ENCODE measurements at places on chromosomes 5 and 9.

DNA sequence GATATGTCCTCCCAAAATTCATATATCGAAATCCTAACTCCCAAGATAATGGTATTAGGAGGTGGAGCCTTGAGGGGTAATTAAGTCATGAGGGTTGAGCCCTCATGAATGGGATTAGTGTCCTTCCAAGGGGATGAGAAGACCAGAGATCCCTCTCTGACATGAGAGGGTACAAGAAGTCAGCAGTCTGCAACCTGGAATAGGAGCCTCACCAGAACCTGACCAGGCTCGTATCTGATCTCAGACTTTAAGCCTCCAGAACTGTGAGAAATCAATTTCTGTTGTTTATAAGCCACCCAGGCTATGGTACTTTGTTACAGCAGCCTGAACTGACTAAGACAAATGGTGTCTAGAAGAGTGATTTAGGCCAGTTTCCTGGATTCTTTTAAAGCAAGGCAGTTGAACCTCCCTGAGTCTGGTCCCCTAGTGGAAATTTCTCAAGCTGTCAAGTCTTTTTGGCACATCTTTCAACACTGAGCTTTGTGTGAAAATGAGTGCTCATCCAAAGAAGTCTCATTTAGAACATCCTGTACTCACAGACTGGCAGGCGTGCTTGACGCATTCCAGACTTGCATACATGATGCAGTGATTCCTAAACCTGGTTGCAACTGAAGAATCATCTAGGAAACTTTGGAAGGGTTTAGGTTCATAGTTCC, 254.8 kb upstream of the PPP1R2B start:
- no peak for DNase-seq

GRCh38 chr5:91956738-91957137, 573.6 kb upstream of the ARRDC3 start:
- no peak for DNase-seq

GRCh38 chr5:149486726-149487635, 64.3 kb downstream of the CSNK1A1 start:
- DNase-seq: no peak

GRCh38 chr5:56429110-56429561, 196.0 kb upstream of the ANKRD55 start:
- no peak for DNase-seq

DNA sequence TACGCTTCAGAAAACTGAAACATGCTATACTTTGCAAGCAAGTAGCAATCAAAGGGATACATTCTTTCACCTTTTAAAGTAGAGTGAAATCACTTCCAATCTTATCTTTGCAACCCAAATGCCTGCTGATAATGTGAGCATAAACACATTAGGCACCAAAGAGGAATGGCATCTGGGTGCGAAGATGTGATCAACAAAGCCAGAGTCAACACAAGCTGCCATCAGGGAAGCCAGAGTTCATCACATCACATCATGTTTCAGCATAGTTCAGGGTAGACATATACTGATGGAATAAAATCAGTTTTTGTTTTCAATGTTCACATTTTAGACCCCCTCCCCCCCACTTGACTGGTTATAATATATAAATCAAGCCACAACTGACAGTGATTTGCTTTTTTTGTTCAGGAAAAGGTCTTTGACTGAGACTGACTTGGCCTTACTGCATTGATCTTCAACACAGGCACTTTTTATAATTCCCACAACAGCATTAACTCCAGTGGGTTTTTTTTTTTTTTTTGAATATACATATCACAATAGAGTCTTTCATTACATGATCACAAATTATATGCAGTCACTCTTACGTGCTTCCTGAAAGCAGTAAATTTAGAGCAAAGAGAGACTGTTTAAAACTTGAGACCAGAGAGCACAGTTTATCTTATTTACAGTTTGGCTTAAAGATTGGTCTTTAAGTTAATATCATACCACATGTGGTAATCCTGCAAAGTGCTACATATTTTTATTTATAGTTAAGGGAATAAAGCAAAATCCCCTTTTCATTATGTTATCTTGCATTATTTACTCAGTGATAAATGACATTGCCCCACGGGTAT, 20.3 kb downstream of the AOPEP start:
- DNase-seq: no peak

DNA sequence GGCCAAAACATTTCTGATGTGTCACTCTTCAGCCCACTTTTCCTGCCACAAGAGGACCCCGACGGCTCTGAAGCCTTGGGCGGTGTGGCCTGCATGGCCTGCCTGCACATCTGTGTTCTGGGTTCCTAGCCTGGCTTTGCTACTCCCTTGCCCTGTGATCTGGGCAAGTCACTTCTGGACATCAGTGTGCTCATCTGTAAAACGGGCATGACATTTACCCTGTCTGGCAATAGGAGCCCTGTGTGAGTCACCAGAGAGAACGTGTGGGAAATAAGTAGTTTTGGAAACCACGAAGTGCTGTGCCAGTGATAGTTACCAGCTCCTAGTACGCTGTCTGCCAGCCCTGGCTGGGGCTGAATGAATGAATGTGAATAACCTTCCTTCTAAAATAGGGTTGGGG, 90.8 kb downstream of the MACROH2A1 start:
- no peak for DNase-seq

DNA sequence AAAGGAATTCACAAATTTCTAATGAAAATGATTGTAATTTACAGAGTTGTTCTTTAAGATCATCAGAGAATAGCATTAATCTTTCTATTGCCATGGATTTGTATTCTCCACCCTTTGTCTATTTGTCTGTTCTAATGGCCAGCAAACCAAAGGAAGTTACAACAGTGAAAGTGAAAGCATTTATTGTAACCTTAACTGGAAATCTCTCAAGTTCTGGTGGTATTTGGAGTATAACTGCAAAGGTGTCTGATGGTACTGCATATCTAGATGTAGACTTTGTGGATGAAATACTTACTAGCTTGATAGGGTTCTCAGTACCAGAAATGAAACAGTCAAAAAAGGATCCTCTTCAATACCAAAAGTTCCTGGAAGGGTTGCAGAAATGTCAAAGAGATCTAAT, 21.7 kb downstream of the RMI1 start:
- no peak for DNase-seq

DNA sequence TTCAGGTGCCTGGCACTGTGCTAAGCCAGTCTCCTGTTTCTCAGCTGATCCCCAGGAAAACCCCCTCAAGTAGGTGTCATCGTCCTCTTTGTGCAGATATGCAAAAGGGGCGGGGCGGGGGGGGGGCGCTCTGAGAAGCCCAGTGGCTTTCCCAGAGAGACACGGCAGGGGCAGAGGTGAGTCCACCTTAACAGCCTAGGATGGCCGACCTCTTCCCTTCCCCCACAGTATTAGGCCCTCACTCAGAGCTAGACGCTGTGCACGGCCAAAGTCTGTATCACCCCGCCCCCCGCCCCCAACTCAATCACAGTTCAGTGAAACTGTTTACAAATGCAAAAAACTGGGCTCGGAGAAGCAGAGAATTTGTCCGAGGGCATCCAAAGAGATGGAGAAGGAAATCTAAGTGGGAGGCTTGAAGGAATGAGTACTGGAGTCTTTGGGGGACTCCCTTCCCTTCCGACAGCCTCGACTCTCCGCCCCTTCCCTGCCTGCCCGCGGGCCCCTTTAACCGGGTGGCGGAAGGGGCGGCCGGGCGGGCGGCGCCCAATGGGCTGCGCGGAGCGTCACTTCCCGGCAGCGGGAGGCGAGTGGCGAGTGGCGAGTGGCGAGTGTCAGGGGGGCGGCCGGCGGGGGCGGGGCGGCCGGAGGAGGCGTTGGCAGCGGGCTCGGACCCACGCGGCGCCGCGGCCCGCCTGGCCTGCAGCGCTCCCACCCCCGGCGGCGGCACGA, at the start of gene ERGIC1:
Gene ERGIC1 (plus strand): TSS at position 566 of the 729 bp plus-strand sequence. CDS start 163 bp downstream, at position 729.
- peak; percentile 72 for DNase-seq

DNA sequence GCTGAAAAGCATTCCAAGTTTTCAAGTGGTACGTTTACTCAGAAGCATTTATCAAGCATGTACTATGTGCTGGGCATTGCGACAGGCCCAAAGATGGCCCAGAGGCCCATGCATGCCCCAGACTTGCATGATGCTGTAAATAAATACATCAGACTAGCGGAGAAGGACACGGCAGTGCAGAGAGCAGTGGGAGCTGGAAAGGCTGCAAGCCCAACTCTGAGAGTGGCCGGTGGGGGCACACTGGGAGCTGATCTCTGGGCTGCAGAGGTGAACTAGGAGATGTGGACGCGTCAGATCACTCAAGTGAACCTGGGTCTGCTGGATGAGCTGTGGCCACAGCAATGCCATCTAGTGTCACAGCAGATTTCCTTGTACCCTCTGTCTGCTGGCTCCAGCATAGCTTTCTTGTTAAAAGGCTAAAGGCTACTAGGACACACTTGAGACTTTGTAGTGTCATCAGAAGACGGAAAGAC, 246.9 kb downstream of the FANCC start:
- DNase-seq: no peak

DNA sequence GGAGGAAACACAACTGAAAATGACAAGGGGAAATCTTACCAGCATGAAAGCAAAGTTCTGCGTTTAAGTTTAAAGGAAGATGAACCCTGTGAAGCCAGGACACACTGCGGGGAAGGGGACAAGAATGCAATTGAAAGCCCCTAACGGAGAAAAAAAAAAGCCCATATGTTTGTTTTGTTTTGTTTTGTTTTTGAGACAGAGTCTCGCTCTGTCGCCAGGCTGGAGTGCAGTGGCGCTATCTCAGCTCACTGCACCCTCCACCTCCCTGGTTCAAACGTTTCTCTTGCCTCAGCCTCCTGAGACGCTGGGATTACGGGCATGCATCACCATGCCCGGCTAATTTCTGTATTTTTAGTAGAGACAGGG, 2.9 kb downstream of the STK10 start:
- DNase-seq: no peak

DNA sequence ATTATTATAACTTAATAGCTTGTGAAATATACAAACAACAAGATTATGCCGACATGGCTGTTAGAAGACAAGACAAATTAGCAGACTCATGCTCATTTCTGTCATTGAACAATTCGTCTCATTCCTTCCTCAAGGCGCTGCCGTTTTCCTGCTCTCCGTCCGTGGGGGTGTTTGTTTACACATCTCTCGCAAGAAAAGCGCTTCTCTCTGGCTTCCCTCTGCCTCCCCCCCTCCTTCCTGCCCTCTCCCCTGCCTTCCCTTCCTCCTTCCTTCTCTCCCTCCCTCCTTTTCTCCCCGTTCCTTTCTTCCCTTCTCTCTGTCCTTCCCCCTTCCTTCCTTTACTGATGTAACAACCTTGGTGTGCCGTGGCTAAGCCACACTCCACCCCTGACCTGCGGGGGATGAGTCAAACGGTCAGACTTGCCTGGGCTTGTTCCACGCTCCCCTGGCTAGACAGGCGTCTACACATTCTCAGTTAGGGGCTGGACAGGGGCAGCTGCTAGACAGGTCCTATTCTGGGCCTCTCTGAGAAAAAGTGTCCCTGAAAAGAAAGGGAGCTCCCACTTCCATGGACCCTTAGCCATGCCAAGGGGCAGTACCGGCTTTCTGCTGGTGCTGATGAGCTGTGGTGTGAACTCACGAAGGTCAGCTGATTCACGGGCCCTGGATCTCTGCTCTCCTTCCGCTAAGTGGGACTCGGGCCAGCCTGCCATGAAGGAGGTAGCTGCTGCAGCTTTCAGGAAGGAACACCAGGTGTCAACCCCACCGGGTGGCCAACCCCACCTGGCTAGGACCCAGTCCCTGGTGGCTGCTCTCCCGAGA, 32.0 kb upstream of the SPTLC1 start:
- peak; percentile 40 for DNase-seq

- DNase-seq: no peak
These were observed 186.7 kb downstream of the C9orf50 start for GRCh38 chr9:129434187-129434586.

DNA sequence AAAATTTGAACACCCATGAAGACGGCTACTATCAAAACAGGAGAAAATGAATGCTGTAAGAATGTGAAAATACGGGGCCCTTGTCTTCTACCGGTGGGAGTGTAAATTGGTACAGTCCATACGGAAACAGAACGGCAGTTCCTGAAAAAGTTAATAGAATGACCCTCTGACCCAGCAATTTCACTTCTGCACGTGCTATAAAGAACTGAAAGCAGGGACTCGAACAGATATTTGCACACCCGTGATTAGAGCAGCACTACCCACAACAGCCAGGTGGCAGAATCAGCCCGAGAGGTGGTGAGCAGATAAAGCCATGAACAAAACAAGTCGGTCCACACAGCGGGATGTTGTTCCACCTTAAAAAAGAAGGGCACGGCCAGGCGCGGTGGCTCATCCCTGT, 22.6 kb upstream of the SLC12A7 start:
- DNase-seq: no peak

GRCh38 chr5:43231977-43232376, 40.0 kb downstream of the NIM1K start:
- DNase-seq: no peak

DNA sequence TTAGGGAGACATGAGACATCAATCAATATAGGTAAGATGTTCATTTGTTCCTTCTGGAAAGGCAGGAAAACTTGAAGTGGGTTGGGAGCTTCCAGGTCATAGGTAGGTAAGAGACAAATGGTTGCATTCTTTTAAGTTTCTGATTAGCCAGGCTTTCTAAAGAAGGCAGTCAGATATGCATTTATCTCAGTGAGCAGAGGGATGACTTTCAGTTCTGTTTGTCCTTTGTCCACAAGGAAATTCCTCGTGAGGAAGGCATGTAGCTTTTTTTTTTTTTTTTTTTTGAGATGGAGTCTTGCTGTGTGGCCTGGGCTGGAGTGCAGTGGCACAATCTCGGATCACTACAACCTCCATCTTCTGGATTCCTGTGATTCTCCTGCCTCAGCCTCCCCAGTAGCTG, 155.3 kb upstream of the ABCA1 start:
- no peak for DNase-seq

- DNase-seq: no peak
These were observed 200.9 kb downstream of the SLIT3 start for GRCh38 chr5:169099801-169100734.

- DNase-seq: no peak
These were observed 44.9 kb upstream of the MAST4 start for GRCh38 chr5:66551338-66551737.

GRCh38 chr9:127945942-127946341, 8.3 kb upstream of the DPM2 start:
- DNase-seq: no peak

DNA sequence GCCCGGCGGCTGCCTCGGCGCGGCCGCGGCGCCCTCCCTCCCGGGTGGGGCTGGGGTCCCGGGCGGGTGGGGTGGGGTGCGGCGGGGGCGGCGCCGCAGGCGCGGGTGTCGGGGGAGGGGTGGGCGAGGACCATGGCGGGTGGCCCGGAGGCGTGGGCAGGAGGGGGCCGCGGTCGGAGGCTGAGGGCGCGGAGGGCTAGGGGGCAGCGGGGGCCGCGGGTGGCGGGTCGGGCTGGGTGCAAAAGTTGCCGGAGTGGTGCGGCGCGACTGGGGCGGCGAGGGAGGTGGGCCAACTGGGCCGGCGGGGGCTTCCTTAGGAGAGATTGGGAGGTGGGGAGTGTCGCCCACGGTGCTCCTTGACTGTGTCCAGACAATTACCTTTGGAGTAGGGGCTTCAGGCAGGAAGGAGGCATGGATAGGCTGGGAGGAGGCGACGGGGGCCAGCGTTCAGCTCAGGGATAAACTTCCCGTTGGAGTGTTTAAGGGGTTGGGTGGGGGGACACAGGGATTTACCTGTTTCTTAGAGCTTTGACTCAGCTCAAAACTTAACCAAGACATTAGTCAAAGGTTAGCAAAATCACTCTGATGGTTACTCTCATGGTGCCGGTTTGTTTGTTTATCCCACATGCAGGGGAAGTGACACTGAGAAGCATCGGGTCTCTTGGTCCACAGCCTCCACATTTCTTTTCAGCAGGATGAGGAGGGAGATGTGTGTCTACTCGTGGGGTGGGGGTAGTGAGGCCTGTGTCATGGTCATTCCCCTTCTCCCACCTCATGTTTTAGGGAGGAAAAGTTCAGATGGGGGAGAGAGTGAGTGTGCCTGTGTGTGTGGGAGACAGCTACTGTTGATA, 859 bp downstream of the CSNK1G3 start:
- DNase-seq: no peak
